Heart left ventricle (tissue), 16 donors: ENCODE measurements at places on chromosomes 16 and 17. TPM values are rescaled to one million over a fixed set of nuclear protein-coding genes. Genes with fewer than 3 reads are reported as not detected.

The RPGRIP1L gene
- polyA plus RNA-seq = 1.4 TPM

The HASPIN gene
- polyA plus RNA-seq = not detected

The IQCK gene
- polyA plus RNA-seq = 9.6 TPM

The ADAMTS18 gene
- polyA plus RNA-seq = 0.10 TPM

The IL17C gene
- polyA plus RNA-seq = not detected

The FAM20A gene
- 10.9 TPM for polyA plus RNA-seq

The TADA2A gene
- polyA plus RNA-seq = 5.7 TPM

The TBX2 gene
- 9.6 TPM for polyA plus RNA-seq

The HOXB1 gene
- polyA plus RNA-seq = not detected

The ADAP2 gene
- polyA plus RNA-seq = 3.5 TPM

The CES1 gene
- 21.8 TPM for polyA plus RNA-seq

The SLFN11 gene
- 6.4 TPM for polyA plus RNA-seq

The KRTAP9-2 gene
- not detected for polyA plus RNA-seq

The C16orf74 gene
- polyA plus RNA-seq = 0.53 TPM

The WSCD1 gene
- polyA plus RNA-seq = 3.7 TPM

The LRRC45 gene
- 5.1 TPM for polyA plus RNA-seq

The CHST4 gene
- polyA plus RNA-seq = not detected

The ZDHHC1 gene
- 5.1 TPM for polyA plus RNA-seq

The TM4SF5 gene
- not detected for polyA plus RNA-seq

The DNAI2 gene
- not detected for polyA plus RNA-seq

The SLC2A4 gene
- 48.5 TPM for polyA plus RNA-seq

The SHISA6 gene
- 0.35 TPM for polyA plus RNA-seq

The PNMT gene
- polyA plus RNA-seq = 15.6 TPM

The TAF15 gene
- polyA plus RNA-seq = 95.0 TPM
